ENCODE measurements at places on chromosomes 1 and 21.

DNA sequence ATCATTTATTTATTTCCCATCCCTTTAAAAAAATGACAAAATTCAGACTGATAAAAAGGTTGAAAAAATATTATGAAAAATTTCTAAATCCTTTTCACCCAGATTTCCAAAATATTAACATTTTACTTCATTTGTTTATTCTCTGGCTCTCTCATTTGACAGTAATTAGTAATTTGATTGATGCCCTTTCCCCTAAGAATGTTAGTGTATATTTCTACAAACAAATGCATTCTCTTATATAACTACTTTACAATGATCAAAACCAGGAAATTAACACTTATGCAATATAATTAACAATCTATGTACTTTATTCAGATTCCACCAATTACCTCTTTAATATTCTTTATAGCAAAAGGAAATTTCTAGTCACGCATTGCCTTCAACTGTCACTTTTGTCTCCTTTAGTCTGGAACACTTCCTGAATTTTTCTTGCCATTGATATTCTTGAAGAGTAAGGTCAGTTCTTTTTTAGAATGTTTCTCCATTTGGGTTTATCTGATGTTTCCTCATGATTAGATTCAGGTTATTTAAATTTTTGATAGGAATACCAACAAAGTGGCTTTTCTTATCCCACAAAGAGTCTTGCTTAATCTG is 3.9 kb downstream of the CD53 start:
- DNase-seq, result no peak

DNA sequence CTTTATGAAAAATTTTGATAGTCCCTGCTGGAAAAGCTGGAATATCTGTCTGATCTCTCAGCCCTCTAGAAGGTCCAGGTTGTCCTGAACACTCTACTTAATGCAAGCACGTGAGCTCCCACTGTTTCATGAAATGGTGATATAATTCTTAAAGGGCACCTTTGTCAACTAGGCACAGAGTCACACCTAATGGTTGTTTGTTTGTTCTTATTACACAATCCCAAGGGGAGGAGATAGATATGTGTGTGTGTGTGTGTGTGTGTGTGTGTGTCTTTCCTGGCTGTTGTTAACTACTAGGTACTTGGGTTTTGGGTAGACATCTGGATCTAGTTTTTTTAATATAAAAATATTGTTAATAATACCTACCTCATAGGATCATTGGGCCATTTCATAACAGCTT is 63.9 kb downstream of the GRIK1 start:
- no peak for DNase-seq

DNA sequence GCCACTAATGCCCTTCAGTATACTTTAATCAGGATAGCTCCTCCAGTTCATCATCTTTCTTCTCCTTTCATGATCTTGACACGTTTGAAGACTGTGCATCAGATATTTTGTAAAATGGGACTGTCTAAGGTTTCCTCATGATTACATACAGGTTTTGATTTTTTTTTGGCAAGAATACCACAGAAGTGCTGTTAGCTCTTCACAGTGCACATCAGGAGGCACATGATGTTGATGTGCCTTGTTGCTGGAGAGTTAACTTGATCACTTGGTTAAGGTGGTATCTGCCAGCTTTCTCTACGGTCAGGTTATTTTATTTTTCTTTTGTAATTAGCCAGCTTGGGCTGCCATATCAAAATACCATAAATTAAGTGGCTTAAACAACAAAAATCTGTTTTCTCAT is 128.6 kb upstream of the IVNS1ABP start:
- no peak for DNase-seq

DNA sequence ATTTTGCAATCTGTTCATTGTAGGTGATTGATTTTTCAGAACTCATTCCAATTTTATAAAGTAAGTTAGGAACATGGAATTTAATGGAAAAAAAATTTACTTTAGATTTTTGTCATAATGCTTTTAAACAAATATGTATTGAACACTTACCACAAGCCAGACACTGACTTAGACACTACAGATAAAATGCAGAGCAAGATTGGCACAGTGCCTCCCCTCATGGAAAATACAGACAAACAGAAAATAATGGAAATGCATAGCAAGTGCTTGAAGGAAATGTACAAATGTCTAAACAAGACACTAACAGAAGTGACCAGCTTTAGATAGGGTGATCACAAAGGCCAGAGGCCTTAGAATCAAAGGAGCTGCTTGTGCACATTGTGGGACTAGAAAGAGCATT is 260.5 kb upstream of the ADGRL2 start:
- DNase-seq, result no peak

DNA sequence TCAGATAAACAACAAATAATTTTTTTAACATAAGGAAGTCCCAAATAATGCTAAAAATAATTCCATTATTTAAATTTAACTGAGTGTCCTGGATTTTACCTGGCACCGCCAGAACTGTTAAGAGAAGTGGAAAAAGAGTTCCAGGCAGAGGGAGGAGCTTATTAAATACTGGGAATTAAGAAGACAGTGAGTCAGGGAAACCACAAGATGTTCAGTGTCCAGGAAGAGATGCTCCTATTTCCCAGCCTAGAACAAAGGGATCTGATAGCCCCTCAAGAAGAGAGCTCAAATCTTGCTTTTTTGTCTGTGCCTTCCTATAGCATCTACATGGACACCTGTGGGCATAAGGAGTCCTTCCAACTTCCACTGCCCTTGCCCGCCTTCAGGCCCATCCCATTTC is 85.9 kb downstream of the PGM1 start:
- no peak for DNase-seq

DNA sequence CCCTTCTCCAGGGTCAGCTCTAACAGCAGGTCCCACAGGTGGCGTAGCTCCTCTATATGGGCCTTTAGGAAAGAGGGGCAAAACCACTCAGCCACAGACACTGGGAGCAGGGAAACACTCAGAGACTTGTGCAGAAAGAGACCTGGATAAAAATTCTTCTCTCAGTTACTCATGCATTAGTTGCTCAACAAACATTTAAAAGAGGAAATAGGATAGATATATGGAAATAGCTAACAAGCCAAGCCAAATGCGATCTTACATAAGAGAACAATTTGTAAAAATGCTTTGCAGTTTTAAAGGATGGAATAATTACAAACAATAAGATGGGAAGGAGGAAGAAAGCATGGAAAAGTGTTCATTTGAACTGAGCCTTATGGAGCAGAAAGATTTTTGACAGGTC is 4.9 kb downstream of the SPTA1 start:
- no peak for DNase-seq

DNA sequence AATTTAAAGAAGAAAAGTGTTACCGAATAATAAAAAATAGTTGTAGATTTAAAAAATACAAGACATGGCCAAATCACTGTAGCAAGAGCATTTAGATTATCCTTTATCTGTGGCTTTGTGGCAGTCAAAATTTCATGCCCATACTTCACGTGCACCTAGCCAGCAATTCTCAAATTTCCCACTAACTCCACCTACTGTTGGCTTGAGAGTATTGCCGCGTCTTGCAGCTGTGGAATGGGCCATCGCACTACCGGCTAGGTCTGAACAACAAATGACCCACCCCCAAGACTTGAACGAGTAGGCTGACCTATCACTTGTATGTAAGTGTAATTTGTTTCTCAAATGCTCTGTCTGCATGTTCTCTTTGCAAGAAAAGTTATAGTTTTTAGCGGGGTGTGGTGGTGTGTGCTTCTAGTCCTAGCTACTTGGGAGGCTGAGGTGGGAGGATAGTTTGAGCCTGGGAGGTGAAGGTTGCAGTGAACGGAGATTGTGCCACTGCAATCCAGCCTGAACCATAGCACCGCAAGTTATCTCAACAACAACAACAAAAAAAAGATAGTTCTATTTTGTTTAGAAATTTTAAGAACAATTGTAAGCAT is 4.1 kb downstream of the KRTAP13-4 start:
- no peak for DNase-seq

- DNase-seq, result no peak
These were observed 187.3 kb downstream of the ATP6V1G3 start for GRCh38 chr1:198352975-198353695.

GRCh38 chr1:231918239-231919015 is 291.8 kb downstream of the DISC1 start:
- peak; percentile 53 for DNase-seq

DNA sequence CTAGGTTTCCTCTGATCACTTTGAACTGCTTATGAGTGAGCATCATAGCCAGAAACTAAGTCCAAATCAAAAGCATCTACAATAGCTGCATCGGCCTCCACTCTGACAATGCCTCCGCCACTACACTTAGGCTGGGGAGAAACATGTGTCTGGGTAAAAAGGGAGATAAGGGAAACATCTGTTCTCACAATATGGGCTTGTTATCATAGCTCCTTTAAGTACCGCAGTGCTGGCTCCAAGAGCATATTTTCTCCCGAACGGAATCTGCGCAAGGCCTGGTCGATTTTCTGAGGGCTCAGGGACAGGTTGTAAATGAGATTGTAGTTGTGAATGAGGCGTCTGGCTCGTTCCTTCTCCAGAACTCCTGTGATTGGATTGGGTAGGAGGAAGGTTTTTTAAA is 63.9 kb upstream of the CYP2J2 start:
- no peak for DNase-seq

GRCh38 chr1:107309962-107310361 is 169.1 kb downstream of the NTNG1 start:
- DNase-seq, result no peak

DNA sequence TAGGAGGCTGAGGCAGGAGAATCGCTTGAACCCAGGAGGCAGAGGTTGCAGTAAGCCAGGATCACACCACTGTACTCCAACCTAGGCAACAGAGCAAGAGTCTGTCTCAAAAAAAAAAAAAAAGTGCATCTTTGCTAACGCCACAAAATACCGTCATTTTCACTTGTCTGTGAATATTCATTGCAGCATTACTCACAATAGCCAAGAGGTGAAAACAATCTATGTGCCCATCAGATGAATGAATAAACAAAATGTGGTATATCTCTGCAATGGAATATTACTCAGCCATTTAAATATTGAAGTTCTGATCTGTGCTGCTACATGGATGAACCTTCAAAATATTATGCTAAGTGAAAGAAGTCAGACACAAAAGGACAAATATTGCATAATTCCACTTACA is 7.9 kb upstream of the TIAM1 start:
- no peak for DNase-seq

Measured in epithelial cell of prostate (primary cell).